Choroid plexus epithelial cell (primary cell): ENCODE measurements at places on chromosomes 1 and 21.

GRCh38 chr1:16075337-16076030, 2.0 kb upstream of the FAM131C start:
- peak; percentile 58 for DNase-seq

DNA sequence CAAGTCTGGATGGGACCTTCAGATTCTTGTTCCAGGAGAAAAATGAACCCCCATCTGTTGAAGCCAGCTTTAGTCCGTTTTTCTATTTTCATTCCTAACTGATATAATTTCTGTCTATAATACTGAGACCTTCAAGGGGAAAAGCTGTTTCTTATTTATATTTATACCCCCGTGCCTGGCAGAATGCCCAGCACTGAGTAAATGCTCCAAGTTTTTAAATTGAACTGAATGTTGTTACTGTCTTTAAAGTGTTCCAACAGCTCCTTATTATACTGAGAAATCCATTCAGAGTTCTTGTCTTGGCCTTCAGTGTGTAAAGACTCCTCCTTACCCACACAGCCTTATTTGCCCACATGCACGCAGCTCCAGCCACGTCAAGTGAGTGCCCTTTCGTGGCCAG, 178.6 kb upstream of the HMGB4 start:
- DNase-seq, result no peak

GRCh38 chr1:15236321-15236721, 10.7 kb upstream of the FHAD1 start:
- no peak for DNase-seq

- no peak for DNase-seq
Observed at GRCh38 chr1:1880617-1881312, 10.1 kb downstream of the GNB1 start.

DNA sequence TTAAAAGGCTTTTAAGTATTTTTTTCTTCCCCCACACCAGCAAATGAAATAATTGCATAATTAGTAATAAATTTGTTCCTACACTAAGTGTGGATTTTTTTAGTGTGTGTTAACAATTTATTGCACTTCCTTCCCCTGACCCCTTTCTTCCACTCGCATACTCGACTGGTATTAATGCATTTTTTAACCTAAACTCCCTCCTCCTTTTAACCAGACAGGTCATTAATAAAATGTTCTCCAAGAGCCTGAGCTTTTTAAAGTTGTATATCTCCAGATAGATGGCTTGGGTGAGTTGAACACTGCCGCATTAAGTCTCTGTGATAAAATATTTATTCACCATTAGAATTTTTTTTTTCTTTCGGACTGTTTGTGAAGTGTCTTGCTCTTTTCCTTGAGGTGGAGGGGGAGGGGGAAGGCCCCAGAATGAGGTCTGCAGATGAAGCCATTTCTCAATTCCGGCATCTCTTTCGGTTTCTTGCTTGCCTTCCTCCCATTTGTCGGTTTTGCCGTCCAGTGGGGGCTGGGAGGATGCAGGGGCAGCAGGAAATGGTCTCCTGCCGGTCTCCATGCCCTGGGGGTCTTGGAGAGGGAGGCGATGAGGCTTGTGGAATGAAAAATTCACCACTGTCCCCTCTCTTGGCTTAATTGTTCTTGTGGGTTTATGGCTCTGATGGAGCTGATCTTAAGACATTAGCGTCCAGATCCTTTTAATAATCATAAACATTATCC, 64.1 kb upstream of the ACTL8 start:
- peak; percentile 14 for DNase-seq

DNA sequence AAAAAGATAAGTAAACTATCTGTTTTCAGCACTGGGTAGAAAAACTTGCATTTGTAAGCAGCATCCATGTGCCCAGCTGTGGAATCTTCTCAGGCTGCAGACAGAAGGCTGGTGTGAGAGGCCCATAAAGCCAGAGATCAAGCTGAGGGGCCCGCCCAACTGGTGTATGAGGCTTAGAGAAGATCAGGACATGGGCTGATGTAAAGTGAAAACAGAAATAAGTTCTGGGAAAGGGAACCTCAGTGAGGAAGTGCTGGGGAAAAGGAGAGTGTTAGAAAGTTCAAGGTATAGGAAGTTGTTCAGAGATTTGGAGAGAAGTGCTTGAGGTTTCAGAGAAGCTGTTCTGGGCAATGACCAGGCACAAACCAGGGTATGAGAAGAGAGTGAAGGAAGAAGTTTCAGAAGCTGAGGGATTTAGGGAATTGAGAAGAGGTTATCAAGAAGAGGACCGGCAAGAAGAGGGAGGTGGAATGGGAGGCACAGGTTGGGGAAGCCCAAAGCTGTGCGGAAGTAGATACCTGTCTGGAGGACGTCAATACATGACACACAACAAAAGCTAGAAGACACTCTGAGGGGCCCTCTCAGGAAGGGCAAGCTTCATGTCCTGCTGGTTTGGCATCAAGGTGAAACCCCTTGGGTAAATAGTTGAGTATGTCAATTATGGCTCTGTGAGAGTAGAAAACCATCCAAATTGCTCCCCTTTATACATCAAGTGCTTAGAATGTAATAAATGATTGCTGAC, 2.7 kb upstream of the CD5L start:
- DNase-seq, result no peak

DNA sequence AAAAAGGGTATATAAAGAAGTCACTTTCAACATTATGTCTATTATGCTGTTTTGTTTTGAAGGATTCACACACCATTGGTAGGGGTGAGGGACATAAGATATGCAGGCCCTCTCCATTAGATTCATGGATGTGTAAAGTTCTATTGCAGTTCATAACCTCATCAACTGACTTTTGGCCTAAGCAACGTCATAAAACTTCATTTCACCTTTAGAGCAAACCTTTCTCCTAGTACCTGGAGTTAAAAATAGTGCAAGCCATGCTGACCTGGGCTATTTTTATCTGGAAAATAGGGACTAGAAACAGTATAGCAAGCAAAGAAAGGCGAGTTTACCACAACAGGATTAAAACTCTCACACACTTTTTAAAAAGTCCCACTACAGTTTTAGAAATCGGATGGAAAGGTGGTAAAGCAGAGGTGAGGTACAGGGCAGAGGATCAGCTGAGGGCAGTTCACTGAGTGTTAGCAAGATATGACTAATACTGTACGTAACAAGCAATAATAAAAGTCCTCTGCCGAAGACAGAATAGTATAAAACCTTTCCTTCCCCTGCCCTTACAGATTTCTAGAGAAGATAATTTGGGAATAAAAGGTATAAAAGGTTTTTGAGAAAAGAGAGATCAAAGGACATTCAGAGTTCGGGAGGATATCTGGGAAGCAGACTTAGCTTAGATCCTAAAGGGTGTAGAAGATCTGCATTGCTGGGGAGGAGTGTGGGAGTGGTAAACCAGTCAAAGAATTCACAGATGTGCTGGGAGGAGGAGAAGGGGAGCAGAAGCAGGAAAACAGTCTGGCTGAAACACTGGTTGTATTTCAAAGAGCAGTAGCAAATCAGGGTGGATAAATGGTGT, 14.3 kb downstream of the EGLN1 start:
- DNase-seq, result peak; percentile 70

GRCh38 chr1:43034778-43035177, 76.1 kb upstream of the SLC2A1 start:
- no peak for DNase-seq
